Epithelial cell of esophagus (primary cell): ENCODE measurements at places on chromosomes 11 and 22.

DNA sequence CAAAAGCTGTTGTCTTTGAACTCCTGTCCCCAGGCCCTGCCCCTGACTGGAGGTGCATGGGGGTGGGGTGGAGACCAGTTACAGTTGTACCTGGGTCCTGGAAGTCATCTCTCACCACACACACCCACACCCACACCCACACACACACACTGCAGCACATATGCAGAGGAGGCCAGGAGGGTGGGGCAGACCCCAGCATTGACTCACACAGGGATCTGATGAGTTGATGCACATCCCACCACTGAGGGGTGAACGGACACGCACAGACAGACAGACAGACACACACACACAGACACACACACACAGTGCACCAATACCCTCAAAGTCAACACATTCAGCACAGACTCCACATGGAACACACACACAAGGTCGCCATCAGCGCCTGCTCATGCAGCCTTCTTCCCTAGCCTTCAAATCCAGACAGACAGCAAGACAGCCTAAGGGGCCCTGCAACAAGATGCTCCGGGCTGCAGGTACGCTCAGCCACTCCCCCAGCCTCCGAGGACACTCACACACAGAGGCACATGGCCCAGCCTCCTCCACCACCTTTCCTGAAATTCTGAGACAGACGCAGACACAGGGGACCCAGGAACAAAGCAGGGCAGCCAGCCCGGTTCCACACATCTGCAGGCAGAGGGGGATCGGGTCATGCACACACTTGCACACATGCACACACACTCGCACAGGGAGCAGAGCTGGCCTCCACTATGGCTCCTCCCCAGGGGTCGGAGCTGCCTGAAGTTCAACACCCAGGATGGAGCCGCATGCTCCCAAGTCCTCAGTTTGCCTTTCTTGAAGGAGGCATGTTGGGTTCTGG, 26.5 kb downstream of the SYT7 start:
- peak; percentile 32 for DNase-seq

DNA sequence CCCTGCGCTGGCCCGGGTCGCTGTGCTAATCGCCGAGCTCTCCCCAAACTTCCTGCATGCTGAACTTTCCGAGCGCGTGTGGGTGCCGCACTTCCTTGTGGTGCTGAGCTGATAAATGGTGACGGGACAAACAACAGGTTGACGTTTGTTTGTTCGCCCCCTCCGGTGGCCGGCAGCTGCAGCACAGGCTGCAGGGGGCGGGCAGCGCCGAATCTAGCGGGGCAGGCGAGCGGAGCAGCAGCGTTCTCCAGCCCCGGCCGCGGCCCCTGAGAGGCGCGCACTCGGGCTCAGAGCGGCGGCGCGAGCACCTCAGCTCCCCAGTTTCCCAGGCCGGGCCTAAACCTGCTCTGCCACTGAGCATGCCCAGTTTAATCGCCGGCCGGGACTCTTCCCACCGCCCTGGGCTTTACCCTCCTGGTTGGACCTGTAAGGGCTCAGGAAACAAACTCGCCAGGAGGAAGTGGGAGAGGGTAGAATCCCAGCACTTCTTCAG, at the start of gene PDGFD:
Gene PDGFD (minus strand): TSS at position 120 of the 493 bp plus-strand sequence.
- DNase-seq: peak; percentile 64

DNA sequence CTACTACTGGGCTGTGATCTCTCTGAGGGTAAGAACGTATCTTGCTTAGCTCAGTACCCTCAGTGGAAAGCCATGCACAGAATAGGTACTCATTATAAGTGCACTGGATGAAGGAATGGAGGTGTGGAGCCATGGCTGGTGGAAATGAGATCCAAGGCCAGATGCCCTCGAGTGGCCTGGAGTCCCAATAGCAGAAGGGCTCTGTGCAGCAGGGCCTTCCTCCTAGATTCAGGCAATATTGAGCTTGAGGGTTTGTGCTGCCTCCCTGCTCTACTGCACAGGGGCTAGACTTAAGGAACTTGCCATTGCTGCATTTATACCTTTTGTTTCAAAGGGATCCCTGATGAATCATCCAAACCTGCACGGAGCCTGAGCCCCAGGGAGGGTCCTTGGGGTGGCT, 33.6 kb upstream of the TUB start:
- no peak for DNase-seq

GRCh38 chr11:100730266-100730665, 43.2 kb downstream of the ARHGAP42 start:
- DNase-seq: no peak

- DNase-seq: no peak
Measured at GRCh38 chr22:47672526-47672925, 910.1 kb downstream of the TBC1D22A start.

- peak; percentile 75 for DNase-seq
Measured at GRCh38 chr11:69642913-69643632, 2.1 kb downstream of the CCND1 start.

DNA sequence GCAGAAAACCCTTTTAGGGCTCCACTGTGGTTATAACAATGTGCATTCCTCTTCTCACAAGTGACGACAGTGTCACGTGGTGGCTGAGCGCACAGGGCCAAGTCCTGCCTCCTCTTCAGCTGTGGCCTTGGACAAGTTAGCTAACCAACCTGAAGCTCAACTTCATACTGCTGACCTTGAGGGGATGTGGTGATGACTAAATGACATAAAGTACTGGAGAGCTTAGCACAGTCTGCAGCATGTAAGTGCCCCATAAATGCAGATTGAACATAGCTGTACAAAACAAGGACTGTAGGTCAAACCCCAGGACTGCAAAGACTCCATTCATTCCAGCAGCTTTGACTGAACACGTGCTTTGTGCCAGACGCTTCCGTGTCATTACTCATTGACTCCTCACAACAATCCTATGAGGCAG, 20.1 kb upstream of the MRGPRX2 start:
- DNase-seq: peak; percentile 86

GRCh38 chr11:83970061-83970671, 684.0 kb upstream of the CCDC90B start:
- DNase-seq: no peak
